ENCODE measurements at places on chromosomes 4 and X.

DNA sequence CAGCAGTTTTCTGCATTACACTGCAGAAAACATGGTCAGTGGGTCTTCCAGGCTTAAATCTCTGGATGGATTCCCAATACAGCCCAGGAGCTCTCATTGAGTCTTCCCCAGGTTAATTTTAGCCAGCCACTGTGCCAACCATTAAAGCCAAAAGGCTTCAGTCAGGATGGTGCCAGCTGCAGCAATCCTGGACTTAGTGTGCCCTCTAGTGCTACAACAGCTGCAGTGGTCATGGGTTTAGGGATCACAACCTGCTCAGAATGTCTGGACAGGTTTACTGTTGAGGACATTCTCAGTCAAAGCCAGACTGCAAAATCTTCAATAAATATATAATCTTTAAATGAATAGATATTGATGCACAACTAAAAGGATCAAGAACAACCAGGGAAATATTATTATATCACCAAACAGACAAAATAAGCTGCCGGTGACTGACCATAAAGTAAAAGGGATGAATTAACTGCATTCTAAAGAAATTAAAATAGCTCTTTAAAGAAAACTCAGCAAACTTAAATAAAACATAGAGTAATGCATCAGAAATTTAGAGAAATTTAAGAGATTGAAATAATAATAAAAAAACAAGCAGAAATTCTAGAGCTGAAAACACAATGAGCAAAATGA lies 639.9 kb downstream of the SPOCK3 start:
- DNase-seq = peak; percentile 63

- no peak for DNase-seq
Measured at GRCh38 chr4:24643774-24644520, 59.6 kb upstream of the DHX15 start.

DNA sequence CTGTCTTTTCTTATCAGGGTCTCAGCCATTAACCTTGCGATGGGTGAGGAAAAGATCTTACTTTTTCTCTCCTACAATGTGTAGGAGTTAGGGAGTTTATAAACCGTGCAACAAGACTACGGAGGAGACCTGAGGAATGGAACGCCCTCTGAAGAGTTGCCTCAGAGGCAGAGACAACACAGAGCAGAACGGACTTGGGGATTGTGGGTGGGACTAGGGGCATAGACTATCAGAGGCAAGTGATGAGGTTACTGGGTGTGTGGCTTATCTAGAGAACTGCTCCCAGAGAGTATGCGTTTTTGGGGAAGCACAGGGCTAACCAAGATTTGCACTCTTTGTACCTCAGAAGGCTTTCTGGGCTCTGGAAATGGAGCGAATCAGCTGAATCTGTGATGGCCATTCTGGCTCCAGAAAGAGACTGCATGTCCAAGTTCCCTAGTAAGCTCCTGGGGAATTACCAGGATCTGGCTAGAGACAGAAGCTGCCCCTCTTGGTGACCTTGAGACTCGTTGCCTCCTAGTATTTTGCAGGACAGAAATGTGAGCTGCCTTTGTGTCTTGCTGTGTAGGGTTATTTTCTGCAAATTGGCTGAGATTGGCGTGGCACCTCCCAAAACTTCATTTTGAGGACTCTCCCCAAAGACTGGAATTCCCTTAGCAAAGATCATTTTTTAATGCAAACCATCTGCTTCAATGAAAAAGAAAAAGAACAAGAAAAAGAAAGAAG lies 118.9 kb downstream of the ARSF start:
- no peak for DNase-seq

- no peak for DNase-seq
Measured at GRCh38 chr4:94714365-94715160, 43.2 kb upstream of the BMPR1B start.

DNA sequence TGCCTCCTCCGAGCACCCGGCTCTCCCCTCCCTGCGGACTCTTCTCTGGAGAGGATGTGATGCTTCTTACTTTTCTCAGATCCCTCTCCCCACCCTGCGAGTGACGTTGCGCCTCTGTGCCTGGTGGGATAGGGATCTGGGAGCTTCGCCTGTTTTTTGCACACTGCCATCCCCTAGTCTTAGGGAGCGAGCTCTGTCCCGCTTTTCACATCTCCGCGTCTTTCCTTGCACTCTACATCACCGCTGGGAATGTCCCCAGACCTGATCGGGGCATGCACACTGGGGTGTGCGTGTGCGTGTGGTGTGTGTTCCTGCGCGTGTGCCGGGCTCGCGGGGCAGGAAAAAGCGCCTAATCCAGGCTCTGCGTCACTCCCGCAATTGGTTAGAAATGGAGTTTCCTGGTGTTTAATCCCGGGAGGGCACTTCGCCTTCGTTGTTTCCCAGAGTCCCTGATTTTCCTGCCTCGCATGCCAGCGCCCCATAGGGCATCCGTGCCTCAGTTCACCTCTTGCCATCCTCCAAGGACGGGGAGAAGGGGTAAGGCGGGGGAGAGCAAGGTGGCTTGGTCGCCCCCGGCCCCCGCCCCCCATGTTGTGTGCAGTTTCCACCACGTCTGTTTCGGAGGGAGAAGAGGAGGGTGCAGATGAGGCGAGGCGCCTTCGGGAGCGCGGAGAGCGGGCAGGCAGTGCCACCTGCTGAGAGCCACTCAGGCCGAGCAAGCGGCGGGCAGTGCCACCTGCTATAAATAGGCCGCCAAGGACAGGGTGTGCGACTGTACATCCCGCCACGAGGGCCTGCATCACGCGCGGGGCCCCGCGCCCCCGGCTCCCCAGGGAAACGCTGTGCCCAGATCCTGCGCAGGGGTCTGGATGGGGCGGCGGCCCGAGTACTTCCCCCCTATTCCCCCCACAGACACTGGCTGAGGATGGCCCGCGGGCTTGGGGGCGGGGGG lies 759 bp upstream of the TBC1D1 start:
- peak; percentile 45 for DNase-seq

DNA sequence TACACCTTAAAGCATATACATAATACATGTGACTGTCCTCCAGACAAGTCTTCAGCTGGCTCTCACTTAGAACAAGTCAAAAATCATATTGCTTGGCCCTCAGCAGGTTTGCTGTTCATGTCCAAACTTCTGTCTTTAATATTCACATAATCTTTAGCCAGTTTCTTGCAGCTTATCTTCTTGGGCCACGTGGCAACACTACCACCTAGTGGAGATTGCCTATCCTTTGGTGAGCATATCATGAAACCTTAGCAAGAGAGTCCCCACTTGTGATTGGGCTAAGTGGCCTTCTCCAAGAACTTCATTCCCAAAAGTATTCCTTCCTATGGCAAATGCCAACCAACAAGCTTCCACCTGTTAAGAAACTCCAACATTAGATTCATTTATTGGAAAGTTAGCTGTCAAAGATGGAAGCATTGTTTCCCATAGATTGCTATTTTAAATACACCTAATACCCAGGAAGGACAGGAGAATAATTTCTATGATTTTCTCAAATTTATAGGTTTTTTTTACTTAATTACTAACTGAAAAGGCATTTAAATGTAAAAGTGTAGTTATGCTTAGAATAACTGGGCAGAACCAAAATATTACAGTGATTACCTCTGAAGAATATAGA lies 231.9 kb upstream of the INTU start:
- DNase-seq = peak; percentile 59

GRCh38 chrX:140733766-140734342 lies 24.3 kb downstream of the LINC00632 start:
- peak; percentile 46 for DNase-seq
